ENCODE measurements at places on chromosomes 6 and 20.

- no peak for DNase-seq
These were observed 12.9 kb upstream of the CEP85L start for GRCh38 chr6:118663993-118664985.

- DNase-seq = no peak
These were observed 185.8 kb upstream of the CCN2 start for GRCh38 chr6:132136981-132137380.

DNA sequence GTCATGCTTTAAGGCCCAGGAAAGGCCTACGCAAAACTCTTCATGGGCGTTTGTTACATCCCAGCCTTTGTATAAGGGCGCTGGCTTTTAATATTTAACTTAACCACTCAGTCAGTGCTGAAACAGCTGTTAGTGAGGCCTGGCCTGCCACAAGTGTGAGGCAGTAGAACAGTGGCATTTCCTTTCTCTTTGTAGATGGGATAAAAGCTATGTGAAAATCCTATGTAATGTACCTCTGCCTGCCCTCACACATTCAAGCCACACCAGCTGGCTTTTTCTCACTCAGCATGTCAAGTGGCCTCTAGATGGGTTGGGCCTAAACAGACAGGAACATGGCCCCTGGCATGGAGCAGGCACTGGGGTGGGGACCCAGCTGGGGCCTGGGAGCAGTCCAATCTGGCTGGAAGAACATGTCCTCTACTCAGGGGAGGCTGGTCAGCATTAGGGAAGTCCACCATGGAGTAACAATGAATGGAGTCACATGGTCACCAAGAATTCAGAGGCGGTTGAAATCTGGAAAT lies 20.7 kb downstream of the CGA start:
- DNase-seq = no peak

GRCh38 chr6:6220718-6221117 lies 99.7 kb downstream of the F13A1 start:
- no peak for DNase-seq

DNA sequence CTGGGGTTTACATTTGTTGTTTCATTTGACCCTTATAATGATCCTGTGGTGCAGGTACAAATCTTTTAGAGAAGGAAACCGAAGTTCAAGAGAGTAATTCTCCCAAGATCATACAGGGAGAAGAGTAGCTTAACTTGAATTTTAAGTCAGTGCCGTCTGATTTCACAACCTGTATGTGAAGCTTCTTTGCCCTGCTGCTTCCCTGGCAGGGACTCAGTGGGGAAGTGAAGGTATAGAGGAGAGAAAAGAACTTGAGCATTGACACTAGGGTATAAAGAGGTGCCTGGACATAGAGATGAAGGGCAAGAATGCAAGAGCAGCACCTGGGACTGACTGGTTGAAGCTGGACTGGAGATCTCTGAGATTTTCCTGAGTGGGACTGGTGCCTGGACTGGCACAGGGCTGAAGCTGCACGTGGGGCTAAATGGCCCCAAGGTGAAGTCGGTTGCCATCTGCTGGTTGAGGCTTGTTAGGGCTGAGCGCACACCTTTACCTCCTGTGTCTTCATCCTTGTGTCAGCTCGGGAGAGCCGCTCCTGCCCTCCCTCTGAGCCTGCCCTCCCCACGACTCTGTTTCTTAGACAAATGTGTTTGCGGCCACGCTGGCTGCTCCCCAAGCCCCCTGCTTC lies 41.8 kb downstream of the FARS2 start:
- peak; percentile 45 for DNase-seq

- no peak for DNase-seq
These were observed at the start of gene SLC17A2 for GRCh38 chr6:25930532-25931410. Gene SLC17A2 (minus strand): TSS chr6:25930691. CDS start chr6:25925796, 4,895 bp downstream.

DNA sequence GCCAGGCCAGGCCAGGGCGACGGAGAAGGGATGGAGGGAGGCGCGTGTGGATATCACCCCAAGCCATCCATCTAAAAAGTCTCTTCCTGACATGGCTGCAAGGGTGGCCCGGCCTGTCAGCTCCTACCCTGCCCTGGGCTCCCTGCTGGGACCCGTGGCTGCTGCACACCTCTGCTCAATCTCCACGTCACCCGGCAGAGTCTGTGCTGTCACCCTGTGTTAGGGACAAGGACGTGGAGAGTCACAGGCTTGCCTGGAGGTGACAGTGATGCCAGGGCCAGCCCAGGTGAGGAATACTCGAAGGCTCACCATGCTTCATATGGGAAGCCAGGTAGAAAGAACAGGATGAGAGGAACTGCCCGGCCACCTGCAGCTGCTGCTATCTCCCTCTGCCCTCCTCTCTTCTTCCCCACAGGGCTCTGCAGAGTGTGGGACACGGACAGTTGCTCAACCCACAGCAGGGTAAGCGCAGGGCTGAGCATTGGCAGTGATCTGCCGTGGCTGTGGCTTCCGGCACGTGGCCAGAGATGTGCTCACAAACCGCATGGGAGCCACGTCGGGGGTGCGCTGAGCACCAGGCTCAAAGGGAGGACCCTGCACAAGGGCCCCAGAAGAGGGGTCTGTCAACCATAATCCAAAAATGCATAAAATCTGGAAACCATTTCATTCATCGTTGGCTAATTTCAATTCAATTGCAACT lies 214.3 kb downstream of the DLL1 start:
- no peak for DNase-seq

DNA sequence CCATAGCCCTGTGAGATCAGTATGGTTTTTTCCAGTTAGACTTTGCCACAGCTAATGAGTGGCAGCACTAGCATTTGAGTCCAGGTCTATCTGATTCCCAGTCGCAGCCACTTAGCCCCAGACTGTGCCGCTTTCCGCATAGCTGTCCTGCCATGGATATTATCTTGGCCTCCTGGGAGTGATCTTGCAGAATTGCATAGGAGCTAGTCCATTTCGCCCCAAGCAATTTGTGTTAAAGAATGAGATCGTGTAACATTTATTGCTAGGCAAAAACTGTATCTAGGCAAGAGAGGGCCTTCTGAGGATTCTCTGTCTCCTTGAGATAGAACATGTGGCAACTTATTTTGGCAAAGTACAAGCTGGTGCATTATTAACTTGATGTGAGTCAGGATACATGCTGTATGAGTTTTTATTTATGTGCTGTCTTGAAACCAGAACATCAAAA lies 74.2 kb downstream of the EZR start:
- DNase-seq = no peak

GRCh38 chr6:135759831-135760230 lies 91.7 kb upstream of the PDE7B start:
- no peak for DNase-seq

DNA sequence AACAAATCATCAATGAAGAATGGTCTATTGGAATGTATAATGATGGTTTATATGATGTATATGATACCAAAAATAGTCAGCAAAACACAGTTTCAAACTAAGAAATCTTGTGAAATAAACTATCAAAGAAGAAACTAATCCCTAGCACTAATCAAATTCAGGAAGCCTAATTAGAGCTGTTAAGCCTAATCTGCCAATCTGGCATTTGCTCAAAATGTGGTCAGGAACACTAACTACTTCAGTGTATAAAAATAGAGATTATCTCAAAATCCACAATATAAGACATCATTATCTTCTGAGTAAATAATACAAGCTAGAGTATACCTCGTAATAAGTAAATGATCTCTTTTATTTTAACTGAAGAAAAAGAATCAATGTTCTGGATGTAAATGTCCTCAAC lies 12.8 kb upstream of the AKAP7 start:
- DNase-seq = no peak

- DNase-seq = no peak
These were observed 22.4 kb downstream of the IL17A start for GRCh38 chr6:52208612-52209011.

DNA sequence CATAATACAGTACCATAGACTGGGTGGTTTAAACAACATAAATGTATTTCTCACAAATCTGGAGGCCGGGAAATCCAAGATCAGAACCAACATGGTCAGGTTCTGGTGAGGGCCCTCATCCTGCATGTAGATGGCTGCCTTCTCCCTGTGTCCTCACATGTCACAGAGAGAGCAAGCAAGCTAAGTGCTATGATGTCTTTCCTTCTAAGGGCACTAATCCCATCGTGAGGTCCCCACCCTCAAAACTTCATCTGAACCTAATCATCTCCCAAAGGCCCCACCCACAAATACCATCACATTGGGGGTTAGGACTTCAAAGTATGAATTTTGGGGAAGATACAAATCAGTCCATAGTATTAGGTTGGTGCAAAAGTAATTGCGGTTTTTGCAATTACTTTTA lies 56.8 kb downstream of the CCDC170 start:
- DNase-seq = no peak

GRCh38 chr6:340186-340955 lies 48.1 kb downstream of the DUSP22 start:
- no peak for DNase-seq

- DNase-seq = no peak
These were observed 1.9 kb downstream of the NT5E start for GRCh38 chr6:85451565-85452306.

GRCh38 chr6:32087574-32088486 lies 21.3 kb downstream of the TNXB start:
- DNase-seq = peak; percentile 43

DNA sequence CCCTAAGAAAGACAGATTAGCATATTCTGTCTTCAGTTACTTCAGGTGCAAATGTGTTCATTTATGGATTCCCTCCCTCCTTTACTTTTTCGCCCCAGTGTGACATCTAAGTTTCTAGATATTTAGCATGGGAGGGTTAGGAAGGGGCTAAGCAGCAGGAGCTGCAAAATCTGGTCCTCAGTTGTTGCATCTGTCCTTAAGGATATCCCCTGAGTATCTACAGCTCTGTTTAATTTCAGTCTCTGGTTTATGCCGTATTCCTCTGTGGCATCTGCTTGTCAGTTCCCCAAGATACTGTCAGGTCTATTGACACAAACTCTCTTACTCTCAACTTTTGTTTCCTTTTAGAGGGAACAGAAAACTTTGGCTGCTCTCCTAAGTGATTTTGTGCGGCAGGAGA lies 754.6 kb upstream of the MAP3K7 start:
- no peak for DNase-seq

DNA sequence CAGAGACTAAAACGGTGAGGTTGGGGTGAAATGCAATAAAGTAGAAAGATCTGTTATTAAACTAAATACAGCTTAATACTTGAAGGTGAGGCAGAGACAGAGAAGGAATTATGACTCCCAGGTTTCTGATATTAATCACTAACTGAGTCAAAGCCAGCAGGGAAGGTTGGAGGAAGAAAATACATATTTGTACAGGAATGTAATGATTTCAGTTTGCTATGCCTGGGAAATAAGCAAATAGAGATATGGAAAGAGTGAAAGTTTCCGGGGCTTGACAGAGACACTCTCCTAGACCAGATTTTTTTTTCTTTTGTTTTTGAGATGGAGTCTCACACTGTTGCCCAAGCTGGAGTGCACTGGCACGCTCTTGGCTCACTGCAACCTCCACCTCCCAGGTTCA lies 76.8 kb downstream of the PTPRK start:
- no peak for DNase-seq

DNA sequence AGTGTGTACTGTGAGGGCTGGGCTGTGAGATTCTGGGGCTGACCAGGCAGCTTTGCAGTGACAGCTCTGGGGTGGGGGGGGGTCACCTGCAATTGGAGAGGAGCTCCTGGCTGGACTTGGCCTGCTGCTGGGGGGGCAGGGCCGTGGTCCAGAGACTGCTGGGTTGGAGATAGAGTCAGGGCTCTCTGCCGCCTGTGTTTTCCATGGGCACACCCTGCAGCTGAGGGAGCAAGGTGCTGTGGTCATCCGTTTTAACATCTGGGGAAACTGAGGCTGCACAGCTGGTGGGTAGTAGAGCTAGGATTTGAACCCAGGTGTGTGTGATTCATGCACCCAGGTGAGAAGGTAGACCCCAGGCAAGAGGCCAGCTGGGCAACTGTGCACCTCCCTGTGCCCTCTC lies 7.3 kb downstream of the DLGAP4 start:
- DNase-seq = no peak

- no peak for DNase-seq
These were observed 238.4 kb upstream of the AFDN start for GRCh38 chr6:167588181-167588919.

- no peak for DNase-seq
These were observed 71.1 kb downstream of the PERP start for GRCh38 chr6:138036111-138036510.

DNA sequence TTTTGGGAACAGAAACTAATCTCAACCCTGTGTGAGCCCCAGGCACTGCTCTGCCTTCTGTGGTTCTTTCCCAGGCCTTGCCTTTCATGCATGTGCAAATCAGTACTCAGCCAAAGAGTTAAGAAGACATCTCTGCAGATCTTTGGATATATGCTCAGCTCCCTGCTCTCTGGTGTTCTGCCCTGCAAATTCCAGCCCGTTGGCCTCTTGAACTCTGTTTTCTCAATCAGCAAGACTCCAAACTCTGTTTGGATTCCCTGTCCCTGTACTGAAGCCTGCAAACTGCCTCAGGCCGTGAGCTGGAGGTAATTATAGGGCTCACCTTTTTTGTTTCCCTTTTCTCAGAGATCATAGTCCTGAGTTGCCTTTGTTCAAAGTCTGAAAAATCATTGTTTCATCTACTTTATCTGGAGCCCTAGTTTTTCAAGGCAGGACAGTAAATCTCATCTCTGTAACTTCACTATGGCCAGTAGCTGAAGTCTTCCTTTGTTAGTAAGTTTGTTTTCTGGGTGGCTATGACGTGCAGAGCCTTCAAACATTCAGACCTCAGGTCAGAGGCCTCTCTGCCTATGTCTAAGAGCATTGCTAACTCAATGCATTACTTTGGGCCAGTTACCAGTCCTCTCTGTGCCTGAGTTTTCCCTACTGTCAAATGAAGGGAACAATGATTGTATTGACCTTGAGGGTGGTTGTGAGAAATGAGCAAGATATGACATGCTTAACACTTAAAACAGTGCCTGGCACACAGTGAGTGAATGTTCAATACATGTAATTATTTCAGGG lies 15.9 kb upstream of the MDFI start:
- no peak for DNase-seq

GRCh38 chr20:36808317-36809257 lies 35.0 kb upstream of the DSN1 start:
- peak; percentile 34 for DNase-seq

DNA sequence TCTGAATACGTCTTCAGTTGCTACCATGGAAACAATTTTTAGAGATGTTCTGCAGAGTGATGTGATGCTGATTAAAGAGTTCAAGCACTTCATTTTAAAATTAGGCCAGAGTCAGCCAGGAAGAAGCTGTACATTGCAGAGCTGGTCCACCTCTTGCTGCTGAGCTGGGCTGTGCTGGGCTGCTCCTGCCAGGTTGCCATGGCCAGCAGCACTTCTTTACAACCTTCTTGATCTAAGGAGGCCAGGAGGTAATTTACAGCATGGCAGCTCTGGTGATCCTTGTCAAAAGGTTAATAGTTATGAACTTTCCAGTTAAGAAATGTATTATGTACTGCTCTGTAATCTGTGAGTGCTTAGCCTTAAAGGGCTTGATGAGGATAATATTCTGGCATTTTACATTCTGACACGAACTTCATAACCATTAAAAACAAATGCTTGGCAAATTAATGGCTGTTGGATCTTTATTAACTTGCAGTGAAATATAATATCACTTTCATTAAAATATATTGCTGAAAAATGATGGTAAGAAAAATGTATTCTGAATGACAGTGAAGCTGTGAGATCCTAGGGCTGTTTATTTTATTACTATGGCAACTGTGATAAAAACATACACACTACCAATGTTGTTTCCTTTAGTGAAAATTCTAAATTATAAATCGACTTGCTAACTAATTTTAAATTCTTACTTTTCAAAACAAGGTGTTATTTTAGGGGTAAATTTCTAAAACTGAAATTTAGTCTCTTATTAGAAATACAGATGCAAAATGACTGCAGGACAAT lies 259.7 kb downstream of the RFPL4B start:
- no peak for DNase-seq

GRCh38 chr6:144148886-144149285 lies 1.4 kb upstream of the STX11 start:
- no peak for DNase-seq

- DNase-seq = peak; percentile 54
These were observed 49.1 kb downstream of the UTRN start for GRCh38 chr6:144334150-144334708.
